ENCODE measurements at places on chromosomes 2 and 18. TPM values are rescaled to one million over a fixed set of nuclear protein-coding genes. Genes with fewer than 3 reads are reported as not detected.

The OR6B2 gene
- polyA plus RNA-seq: not detected

- no peak for DNase-seq
These were observed 20.9 kb downstream of the GKN2 start for GRCh38 chr2:68931799-68932198.

GRCh38 chr2:224894356-224894755, 147.9 kb downstream of the DOCK10 start:
- peak; percentile 58 for DNase-seq

DNA sequence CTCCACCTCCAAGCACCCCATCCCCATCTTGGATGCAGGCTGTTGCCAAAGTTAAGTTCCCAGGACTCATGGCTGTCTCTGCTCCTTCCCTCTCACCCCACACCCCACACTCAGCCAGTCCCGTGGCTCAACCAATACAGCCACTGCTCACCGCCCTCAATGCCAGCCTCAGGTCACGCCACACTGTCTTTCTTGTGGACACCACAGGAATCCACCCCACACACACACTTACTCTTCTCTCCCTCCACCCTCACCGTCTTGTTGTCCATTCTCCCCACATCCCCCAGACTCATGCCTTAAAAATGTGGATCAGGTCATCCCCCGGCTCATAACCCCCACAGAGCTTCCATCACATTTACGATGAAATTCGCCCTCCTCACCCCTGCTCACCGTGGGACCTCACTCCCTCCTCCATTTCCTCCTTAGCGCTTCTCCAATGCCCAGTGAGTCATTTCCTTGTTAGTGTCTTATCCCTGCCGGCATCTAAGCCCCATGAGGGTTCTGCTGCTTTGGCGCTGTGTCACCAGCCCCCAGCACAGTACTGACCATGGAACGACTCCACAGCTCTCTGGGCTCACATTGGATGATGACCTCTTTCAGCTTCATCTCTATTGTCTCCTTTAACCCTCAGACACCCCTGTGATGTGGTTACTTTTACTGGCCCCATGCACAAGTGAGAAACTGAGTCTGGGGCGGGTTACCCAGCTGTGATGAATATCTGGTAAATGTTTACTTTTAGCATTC, 13.8 kb downstream of the MLPH start:
- no peak for DNase-seq

The SOCS6 gene
- polyA plus RNA-seq: 0.29 TPM

DNA sequence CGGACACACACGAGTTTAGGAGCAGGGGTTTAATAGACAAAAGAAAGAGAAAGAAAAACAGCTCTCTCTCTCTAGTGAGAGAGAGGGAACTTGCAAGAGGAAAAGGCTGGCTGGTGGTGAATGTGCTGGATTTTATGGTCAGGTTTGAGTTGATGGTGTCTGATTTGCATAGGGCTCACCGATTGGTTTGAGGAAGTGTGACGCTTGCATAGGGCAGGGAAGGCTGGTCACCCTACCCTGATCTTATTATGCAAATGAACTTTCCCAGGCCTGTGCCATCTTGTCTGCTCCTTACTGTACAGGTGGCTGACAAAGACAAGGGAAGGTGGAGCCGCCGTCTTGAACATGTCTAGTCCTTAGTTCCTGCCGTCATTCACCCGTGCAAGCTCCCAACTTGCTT, 408.9 kb downstream of the RIT2 start:
- DNase-seq: no peak

DNA sequence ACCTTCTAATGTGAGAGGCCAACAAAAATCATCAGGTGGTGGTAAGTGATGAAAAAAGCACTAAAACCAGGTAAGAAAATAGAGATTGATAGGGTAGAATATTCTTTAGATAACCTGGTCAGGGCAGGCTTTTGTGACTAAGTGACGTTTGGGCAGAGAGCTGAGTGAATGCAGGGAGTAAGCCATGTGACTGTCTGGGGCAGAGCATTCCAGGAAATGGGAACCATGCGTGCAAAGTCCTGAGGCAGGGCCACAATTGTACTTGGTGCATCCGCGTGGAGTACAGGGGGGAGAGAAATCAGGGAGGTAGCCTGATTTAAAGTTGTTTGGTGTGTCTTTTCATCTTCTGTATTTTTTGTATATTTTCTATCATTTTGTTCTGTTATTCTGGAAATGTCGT, 102.5 kb downstream of the LYPD6B start:
- no peak for DNase-seq

GRCh38 chr2:1515073-1515430, 101.8 kb downstream of the TPO start:
- no peak for DNase-seq

The CHRND gene
- polyA plus RNA-seq: not detected

The UGT1A5 gene
- polyA plus RNA-seq: not detected

GRCh38 chr2:1621501-1621900, 122.8 kb downstream of the PXDN start:
- no peak for DNase-seq

DNA sequence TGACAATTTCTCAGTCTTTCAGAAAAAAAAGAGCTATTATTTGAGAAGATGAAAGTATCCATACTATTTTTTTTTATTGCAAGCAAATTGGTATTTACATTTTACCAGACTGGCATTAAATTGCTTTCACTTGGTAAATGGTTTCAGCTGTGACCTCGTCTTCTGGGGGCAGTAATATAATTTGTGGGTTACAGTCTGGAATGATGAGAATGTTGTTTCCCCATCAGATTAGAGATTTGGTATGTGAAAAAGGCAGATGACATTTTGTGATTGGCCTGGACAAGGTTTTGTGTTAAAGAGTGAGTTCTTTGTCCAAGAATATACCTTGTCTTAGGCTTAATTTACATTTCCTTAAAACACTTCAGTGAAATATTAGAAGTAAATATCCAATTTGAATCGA, 390.1 kb upstream of the ST6GAL2 start:
- no peak for DNase-seq

GRCh38 chr2:192059266-192059665, 135.5 kb downstream of the TMEFF2 start:
- no peak for DNase-seq

The FBXO41 gene
- 1.0 TPM for polyA plus RNA-seq

The FAM168B gene
- polyA plus RNA-seq: 40.3 TPM

GRCh38 chr2:62844311-62845090, 139.0 kb downstream of the EHBP1 start:
- DNase-seq: no peak

DNA sequence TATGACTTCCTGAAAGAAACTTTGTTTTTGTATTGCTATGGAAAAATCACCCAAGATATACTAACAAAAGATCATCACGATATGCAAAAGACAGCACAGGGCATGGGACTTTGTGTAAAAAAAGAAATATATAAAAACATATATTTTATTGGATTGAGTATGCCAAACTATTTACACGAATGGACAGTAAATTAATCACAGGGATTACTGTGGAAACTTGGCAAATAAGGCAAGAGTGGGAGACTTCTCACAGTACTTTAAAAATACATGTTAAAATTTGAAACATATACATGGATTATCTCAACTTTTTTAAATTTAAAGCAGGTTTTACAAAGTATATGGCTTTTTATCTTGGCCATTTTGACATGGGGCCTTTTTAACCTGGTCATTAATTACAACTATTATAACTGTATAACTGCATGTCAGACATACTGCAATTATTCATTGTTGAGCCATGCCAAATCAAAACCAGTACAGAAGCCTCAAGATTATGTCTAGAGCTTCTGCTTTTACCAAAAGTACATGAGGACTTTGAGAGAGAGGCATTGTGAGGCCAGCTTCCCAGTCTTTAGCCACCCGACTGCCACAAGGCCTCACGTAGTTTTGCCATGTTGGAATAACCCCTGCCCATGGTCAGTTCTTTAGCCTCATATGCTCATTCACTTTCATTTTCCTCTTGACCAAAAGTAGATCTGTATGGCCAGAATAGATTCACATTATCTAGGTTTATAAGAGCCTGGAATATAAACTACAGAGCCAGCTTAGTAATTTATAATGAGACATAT, 419.8 kb downstream of the SETBP1 start:
- no peak for DNase-seq

The VIT gene
- not detected for polyA plus RNA-seq

- no peak for DNase-seq
These were observed 65.1 kb downstream of the MRPS9 start for GRCh38 chr2:105102963-105103421.

DNA sequence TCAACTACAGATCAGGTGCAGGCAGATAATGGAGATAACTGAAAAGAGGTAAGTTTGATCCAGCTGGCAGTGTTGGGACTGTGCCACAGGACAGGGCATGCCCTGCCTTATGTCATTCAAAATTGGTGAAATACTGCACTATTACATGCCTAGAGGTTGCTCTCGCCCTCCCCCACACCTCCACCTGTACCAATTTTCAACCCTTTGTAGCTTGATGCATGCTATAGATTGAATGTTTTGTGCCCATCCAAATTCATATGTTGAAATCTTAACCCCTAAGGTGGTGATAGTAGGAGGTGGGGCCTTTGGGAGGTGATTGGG, 72.1 kb upstream of the LYPD6B start:
- no peak for DNase-seq

The GBX2 gene
- not detected for polyA plus RNA-seq

GRCh38 chr2:84902526-84902925, 2.9 kb upstream of the TMSB10 start:
- DNase-seq: no peak

- no peak for DNase-seq
These were observed 37.0 kb downstream of the DAW1 start for GRCh38 chr2:227908266-227909054.

The CAPN13 gene
- not detected for polyA plus RNA-seq

The UGT1A6 gene
- polyA plus RNA-seq: not detected

The C2orf66 gene
- polyA plus RNA-seq: not detected

The IL36RN gene
- not detected for polyA plus RNA-seq

- DNase-seq: no peak
These were observed 402.5 kb upstream of the TRIB2 start for GRCh38 chr2:12314127-12314760.

- DNase-seq: no peak
These were observed 363.5 kb downstream of the CBLN2 start for GRCh38 chr18:72180689-72181088.

DNA sequence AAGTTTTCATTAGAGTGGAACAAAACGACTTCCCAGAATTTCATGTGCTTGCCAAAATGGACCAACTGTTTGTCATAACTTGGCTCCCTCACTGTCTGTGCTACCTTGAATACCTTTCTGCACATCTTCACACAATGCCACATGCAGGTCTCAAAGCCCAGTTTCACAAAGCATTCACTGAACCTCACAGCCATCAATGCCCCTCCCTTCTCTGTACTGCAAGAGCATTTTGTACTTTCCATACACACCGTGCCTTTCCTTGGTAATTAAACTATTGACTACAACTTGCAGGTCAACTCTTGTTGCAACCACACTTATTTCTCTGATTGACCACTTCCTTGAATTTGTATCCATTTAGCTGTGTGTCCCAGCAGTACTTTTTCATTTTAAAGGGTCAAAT, 50.5 kb downstream of the PAX3 start:
- no peak for DNase-seq

GRCh38 chr2:32852856-32853255, 93.9 kb upstream of the LTBP1 start:
- no peak for DNase-seq

The LIMS2 gene
- 16.0 TPM for polyA plus RNA-seq

DNA sequence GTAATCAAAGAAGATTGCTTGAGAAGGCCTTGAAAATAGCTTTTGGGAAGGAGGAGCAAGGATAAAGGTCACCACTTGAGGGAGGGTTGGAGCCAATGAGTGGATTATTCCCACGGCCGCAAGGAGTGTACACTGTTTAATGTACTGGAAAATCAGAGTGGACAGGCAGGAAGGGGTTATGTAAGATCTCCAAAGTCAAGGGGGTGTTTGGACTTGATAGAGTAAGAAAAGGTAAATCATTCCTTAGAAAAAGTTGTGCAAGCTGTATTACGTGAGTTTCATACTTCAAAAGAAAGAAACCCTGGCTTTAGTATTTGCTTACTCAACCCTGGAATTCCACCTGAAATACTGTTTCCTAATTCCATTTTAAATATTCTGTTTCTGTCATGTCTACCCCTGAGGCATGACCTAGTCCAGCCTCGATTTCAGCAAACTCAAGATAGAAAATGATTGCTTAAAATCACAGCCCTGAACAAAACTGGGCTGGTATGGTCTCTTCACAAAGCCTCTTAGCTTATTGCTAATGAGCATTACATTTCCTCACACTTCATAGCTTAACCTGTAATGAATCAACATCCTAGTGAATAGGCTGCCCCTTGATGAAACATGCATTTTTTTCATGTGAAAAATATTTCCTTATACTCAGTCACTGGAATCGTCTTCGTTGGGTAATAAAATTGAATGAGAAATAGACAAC, 1.1 kb downstream of the MREG start:
- DNase-seq: no peak

GRCh38 chr2:31219131-31219969, 2.0 kb upstream of the CAPN14 start:
- DNase-seq: no peak

DNA sequence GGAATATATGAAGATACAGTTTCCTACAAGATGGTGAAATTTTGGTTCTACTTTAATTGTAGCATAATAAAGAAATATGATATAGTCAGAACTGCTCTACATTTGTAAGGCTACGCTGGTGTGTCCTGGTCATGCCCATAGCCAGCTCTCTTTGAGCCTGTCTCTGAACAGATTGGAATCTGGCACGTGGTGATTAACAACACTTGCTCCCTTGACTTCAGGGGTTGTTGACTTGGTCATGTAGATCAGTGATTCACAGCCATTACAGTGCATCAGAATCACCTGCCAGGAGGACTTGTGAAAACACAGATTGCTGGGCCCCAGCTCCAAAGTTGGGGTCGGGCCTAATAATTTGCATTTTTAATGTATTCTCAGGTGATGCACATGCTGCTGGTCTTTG, 80.4 kb downstream of the PTPRM start:
- DNase-seq: no peak

GRCh38 chr18:39345321-39345720, 1779.7 kb upstream of the CELF4 start:
- DNase-seq: no peak

The PLEK gene
- polyA plus RNA-seq: 8.7 TPM

The PLEKHM3 gene
- polyA plus RNA-seq: 3.4 TPM

The ALMS1 gene
- 3.0 TPM for polyA plus RNA-seq

The PRKAG3 gene
- polyA plus RNA-seq: not detected

All from CD4-positive, CD25-positive, alpha-beta regulatory T cell (primary cell).